T1000 (cell line): ENCODE measurements at places on chromosomes 6 and 20.

GRCh38 chr6:80341330-80341729 lies 234.9 kb downstream of the BCKDHB start:
- DNase-seq = no peak

GRCh38 chr6:154511791-154512190 lies 1.3 kb upstream of the CNKSR3 start:
- DNase-seq = no peak

DNA sequence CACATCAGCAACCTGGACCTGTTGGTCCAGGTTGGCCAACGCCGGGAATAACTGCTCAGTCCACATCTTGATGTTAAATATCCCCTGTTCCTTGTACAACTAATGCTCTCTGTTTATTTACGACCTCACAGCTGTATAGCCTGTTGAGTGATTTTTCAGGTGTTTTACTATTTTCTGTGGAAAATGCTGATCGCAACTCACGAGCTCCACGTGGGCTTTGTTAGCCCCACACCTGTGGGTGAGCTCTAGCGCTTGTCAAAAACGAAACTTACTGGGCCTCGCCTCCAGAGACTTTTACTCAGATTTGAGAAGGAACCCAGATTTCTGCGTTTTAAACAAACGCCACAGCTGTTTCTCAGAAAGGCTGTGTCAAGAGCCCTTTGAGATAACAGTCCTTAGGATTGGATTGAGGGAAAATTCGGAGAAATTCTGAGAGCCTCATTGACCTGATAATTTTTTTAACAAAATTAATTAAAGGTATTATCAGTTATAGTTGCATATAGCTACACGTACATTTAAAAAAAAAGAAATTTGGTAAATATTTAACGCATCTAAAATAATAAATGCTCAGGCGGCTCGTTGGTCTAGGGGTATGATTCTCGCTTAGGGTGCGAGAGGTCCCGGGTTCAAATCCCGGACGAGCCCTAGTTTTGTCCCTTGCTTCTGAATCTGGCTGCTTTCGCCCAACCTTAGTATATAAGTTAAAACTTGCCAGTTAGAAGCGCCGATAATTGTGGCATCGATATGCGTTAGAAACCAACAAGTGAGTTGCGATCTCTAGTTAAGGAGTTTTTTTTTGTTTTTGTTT lies 16.7 kb downstream of the HMGN4 start:
- DNase-seq = peak; percentile 21

DNA sequence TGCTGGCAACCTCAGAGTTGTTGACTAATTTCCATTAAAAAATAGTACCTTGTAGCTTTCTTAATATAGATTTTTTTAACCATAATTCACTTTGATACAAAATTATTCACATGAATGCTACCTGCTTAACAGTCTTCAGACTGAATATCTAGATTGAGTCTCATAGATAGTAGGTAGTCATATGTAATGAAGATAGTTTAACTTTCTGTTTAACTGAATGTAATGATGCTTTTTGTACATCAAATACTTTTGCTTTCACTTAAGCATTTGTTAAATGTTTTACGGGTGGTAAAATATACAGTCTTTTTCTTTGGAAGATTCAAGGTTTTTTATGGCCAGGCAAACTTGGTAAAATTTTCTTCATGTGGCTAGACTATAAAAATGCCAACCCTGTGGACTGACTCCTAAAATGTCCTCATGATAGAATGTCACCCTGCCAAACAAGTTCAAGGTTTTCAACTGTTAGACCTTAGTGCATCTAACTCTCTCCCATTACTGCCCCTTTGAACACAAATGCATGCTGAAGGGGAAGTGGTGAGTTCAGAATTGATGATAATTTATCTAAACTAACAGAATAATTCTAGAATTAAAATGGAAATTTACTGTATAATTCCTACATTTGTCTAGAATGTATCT lies 16.4 kb downstream of the TBPL1 start:
- no peak for DNase-seq

DNA sequence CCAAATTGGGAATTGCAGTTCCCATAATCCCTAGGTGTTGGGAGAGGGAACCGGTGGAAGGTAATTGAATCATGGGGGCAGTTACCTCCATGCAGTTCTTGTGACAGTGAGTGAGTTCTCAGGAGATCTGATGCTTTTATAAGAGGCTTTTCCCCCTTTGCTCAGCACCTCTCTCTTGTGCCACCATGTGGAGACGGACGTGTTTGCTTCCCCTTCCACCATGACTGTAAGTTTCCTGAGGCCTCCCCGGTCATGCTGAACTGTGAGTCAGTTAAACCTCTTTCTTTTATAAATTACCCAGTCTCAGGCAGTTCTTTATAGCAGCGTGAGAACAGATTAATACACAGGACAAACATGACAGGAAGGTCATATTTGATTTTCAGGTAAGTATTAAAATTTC lies 25.3 kb upstream of the HECA start:
- DNase-seq = no peak

DNA sequence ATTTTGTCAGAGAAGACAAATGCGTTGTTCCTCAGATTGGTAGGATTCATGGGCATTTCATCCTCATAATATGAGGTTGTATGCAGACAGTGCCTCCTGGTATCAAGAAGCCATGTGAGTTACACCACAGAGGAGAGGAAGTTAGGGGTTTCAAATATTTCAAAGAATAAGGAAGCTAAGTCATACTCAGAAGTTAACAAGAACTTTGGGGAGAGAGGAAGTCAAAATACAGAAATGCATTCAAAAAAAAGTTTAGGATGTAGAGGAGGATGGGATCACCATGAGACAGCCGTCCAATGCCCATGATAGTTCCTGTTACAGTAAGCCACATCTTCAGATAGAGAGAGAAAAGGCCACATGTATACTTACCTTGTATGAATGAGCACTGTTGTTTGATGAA lies 22.3 kb downstream of the HLA-DOB start:
- no peak for DNase-seq

DNA sequence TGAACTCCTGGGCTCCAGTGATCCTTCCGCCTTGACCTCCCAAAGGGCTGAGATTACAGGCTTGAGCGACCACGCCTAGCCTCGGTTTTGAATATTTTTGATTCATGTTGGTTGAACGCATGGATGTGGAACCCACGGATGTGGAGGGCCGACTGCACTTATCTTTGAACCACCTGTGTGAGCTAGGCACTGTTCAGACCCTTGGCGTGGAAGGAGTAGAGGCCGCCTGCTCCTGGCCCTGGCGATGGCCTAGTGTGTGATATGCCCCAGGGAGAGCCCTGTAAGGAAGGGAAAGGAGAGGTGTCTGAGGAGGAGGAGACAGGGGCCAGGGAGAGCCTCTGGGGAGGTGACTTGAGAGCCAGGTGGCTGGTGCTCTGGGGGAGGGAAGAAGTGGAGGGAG lies 64.3 kb downstream of the BCAS4 start:
- DNase-seq = no peak

DNA sequence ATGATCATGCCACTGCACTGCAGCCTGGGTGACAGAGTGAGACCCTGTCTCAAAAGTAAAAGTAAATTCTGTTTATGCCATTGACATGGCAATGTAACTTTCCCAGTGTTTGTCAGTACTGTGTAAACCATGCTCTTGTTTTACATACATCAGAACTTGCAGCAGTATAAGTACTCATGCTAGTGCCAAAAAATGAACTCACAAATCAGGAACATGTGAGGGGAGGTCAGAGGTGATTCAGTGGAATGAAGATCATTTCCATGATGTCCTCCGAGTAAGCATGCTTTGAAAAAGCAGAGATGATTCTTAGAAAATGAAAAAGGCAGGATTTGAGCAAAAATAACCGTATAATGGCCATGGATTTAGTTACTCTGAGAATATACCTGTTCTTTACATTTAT lies 81.9 kb downstream of the ANKS1A start:
- DNase-seq = no peak

DNA sequence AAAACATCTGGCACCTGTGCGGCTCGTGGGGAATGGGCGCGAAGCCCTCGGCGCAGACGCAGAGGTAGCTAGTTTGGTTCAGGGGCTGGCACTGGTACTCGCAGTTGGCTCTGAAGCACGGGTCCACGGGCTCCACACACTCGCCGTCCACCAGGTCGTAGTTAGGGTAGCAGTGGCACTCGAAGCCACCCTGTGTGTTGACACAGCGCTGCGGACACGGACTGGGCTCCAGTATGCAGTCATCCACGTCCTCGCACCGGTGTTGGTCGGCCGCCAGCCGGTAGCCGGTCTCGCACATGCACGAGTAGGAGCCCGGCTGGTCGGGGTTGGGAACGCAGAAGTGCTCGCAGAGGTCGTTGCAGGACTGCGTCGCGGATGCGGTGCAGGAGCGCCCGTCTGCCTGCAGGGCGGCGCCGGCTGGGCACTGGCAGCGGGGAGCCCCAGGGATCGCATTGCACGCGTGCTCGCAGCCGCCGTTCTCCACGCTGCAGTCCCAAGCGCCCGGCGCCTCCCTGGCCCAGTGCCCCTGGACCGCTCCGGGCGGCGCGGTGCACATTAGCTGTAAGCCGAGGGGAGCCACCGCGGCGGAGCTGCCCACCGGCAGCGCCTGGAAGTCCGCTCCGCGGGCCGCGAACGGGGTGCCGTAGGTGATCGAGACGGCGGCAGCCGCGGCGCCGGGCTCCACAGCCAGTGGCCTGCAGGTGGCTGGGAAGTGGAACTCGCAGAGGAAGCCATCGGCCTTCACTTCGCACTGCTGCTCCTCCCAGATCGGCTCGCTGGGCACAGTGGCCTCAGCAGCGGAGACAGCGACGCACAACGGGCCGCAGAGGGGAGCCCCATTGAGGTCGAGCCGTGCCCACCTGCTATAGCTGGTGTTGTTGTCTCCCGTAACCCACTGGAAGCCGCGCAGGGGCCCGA lies 930 bp downstream of the THBD start:
- DNase-seq = no peak

- DNase-seq = no peak
These were observed 9.4 kb downstream of the PLAGL1 start for GRCh38 chr6:143998686-143999085.

- no peak for DNase-seq
These were observed 7.7 kb downstream of the AMD1 start for GRCh38 chr6:110882274-110882619.

DNA sequence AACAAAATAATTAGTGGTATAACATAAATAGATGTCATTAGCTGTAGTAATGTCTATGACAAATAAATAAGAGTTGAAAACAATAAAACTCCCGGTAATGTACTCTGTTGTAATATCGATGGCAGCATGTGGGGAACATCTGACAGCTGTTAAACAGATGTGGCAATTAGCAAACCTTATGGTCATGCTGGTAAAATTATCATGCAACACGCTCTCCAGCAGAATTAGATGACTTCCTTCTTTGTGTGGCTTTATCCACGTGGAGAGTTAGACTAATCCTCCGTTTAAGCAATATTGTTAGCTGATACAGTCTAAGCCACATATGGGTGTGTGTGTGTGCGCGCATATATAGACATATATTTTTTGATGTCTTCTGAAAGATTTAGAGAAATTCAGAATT lies 77.7 kb upstream of the ZFP64 start:
- DNase-seq = no peak

- DNase-seq = peak; percentile 57
These were observed at the start of gene VGLL2 for GRCh38 chr6:117265410-117266256. Gene VGLL2 (plus strand): TSS chr6:117265558. CDS start chr6:117265764, 206 bp downstream.

GRCh38 chr6:27121640-27122039 lies 125.9 kb upstream of the PRSS16 start:
- no peak for DNase-seq

GRCh38 chr20:12617076-12617475 lies 391.7 kb upstream of the SPTLC3 start:
- DNase-seq = no peak

DNA sequence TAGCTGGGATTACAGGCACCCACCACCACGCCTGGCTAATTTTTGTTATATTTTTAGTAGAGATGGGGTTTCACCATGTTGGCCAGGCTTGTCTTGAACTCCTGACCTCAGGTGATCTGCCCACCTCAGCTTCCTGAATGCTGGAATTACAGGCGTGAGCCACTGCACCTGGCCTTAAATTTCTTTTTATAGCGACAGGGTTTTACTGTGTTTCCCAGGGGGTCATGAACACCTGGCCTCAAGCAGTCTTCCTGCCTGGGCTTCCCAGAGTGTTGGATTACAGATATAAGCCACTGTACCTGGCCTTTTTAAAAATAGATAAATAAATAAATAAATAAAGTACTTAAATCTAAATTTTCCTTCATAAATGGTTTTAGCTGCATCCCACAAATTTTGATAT lies 57.5 kb downstream of the LIN28B start:
- DNase-seq = no peak

DNA sequence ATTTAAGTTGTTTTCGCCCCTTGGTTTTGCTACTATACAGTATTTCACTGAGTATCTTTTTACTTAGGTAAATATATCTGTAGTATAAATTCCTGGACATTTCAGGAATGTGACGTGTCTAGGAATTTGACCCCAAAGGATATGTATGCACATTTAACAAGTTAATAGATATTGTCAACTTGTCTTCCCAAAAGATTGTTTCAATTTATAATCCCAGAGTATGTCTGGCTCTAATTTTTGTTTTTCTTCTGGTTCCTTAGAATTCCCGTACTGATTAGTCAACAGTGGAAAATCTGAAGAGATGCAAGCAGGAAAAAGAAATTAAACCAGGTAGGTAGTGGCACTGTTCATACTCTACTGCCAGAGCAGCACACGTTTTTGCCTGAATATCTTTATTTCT lies 7.2 kb downstream of the PKIG start:
- no peak for DNase-seq

GRCh38 chr20:23065266-23066201 lies 16.1 kb upstream of the THBD start:
- DNase-seq = no peak

GRCh38 chr20:38649275-38649891 lies 47.8 kb downstream of the ARHGAP40 start:
- no peak for DNase-seq

- no peak for DNase-seq
These were observed 275.1 kb upstream of the IMPG1 start for GRCh38 chr6:76347539-76347938.

- DNase-seq = no peak
These were observed 404.4 kb upstream of the RNF217 start for GRCh38 chr6:124557873-124558272.

DNA sequence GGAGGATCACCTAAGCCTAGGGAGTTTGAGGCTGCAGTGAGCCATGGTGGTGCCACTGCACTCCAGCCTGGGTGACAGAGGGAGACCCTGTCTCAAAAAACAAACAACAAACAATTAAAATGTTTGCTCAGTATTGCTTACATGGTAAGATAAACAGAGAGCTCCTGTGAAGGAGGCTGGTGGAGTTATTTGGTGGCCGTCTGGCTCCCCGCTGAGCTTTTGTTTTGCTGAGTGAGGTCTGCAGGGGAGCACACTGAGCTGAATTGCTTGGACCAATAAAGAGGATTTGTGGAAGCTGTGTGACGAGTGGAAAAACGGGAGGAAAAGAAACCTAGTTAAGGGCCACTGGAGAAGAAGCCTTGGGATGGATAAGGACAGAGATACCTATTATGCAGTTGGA lies 41.1 kb upstream of the BMP6 start:
- DNase-seq = no peak

DNA sequence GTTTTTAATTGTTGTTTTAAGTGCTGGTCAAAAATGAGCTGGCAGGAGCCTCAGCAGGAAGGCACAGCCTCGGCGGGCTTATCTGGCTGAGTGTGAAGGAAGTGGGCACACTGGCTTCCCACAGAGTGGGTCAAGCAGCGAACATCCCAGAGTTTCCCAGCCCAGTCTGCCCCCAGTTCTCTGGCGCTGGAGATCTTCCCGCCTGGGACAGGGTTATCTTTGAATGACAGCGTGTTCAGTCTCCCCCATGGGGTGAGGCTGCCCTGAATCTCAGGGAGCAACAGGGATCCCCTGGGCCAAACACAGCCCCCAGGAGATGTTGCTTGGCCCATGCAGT lies 122.2 kb upstream of the PTPN1 start:
- no peak for DNase-seq

- DNase-seq = no peak
These were observed 69.6 kb downstream of the HFE start for GRCh38 chr6:26156850-26157250.
